Activated naive CD4-positive, alpha-beta T cell treated with anti-CD3 and anti-CD28 coated beads, Interleukin-2, amount 50 U/mL, for 72 hours (primary cell): ENCODE measurements at places on chromosomes 11 and 22.

DNA sequence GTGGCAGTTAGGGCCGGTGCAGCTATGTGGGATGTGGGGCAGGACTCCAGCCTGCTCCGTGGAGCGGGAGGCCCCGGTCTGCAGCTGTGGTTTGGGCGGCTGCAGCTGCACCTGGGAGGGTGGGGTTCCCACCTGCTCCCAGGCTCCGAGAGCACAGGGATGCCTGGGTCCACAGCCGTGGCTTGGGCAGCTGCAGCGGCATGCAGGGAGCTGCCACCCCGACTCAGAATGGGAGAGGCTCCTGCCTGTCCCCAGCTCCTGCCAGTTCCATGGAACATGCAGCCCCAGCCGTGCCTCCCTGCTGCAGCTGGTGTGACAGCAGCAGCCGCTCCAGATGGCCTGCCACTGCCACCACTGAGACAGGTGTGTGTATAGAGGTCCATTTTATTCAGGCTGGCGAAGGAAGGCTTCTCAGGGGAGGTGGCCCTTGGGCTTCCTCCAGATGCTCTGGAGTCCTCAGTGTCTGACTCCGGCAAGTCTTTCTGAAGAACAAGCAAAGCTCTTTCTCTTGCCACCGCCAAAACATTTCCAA lies 21.8 kb upstream of the UPK3A start:
- no peak for DNase-seq

DNA sequence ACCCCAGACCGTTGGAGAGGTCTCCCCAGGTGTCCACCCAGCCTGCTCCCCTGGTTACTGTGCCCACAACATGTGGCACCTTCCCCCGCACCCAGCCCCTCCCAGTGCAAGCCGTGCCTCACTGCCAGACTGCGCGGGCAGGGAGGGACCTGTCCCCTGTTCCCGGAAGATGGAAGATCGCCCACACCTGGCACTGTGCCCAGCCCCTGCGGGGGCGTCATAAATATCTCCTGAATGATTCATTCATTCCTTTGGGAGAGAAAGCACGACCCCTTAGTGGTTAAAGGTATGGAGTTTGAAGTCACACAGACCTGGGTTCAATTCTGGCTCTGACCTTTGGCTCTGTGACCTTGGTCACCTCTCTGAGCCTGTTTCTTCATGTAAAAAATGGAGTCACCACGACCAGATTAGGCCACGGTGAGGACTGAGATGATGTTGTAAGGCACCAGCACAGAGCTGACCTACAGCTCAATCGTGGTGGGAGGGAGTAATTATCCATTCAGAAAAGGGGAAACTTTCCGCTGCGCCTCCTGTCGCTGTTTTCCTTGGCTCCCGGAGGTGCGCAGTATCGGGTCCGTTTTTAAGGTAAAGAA lies 497 bp upstream of the SYT12 start:
- DNase-seq, result no peak

DNA sequence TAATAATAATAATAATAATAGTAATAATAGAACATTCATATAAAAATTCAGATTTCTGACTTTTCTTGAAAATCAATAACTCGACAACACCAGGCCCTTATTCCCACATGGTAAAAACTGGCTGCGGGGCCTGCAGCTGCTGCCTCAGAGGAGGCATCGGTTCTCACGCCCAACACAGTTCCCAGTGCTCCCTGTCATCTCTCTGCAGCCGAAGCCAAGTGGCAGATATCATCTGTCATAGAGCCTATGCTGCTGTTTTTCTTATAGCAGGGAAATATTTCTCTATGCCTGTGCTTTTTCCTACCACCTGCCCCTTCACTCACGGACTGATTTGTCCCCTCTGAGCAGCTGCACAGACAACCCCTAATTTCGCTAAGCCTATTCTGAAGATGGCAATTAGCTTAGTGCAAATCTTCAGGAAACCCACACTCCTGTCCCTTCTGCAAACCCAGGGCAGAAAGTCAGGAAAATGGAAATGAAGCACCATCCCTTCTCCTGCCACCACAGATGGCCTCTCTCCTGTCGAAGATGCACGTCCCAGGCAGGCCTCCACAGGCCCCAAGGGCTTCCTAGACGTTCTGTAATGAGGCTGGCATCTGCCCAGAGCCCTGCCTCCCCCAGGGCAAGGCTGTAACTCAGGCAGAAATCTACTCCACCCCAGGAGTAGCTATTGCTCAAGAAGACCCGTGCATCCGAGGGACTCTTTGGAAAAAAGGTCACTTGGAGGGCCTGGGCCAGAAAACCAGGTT lies 66.7 kb downstream of the SYN3 start:
- no peak for DNase-seq

- DNase-seq, result no peak
These were observed 191.3 kb downstream of the MYO18B start for GRCh38 chr22:25933158-25933788.

DNA sequence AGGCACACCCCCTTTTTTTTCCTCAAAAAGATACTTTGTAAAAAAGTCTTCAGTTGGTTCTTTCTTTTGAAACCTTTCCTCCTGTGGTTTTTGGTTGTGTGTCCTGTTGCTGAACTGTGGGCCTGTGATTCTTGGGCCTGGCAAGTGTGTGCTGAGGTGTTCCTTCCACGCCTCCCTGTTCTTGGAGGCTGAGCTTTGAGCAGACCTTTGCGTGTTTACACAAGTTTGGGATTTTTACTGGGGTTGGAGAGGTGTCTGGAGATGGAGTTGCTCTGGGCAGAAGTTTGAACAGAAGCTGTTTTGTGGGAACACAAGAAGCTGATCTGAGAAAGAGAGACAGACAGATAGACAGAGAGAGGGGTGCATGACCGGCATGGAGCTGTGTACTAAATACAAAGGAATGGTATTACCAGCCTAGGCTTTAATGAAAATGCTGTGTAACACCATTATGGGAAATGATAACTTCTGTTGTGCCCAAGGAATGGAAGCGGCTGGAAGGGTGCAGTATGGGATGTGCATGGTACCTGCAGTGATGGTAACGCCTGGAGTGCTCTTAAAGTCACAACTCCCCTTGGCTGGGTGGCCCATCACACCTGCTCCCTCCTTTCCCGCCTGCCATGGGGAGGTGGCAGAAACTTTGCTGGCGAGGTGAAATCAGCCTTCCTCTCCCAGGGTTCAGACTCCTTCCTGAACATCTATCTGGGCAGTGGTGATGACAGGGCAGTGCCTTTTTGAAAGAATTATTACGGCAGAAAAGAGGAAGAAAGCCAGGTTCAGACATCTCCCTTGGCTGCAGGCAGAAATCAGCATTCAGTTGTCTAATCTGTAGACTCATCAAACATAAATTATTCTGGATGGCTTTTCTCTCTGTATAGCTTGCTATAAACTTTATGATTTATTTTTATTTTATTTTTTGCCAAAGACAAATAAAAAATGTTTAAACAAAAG lies 70.4 kb downstream of the LDLRAD3 start:
- no peak for DNase-seq

DNA sequence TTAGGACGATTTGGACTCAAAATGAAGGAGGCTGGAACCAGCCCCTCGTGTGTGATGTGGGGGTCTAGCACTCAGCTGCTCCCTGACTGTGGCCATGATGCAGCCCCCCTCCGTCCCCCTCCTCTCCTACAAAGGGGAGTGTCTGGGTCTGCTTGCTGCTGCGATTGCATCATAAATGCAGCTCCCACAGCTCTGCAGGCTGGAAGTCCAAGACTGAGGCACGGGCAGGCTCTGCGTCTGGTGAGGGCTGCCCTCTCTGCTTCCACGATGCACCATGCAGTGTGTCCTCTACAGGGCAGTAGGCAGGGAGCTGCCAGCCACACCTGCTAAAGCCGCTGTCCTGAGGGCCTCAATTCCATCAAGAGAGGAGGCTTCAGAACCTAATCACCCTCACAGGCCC lies 432.1 kb downstream of the BRD1 start:
- no peak for DNase-seq

DNA sequence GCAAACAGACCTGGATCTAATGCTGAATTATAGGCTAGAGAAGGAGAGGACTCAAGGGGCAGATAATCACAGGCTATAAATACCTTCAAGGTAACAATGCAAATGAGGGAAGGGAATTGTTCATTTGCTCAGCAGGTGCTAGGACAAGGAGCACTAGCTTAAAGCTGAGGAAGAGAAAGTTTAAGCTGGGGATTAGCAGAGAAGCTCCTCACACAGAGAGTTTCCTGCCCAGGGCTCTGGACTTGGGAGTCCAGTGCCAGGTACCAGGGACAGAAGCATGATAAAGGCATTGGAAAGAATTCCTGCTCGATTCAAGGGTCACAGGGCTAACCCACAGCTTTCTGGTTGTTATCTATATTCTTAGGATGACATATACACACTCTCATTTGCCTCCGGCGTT lies 509.9 kb downstream of the NTM start:
- DNase-seq, result no peak

GRCh38 chr22:18022876-18023275 lies 1.5 kb downstream of the MICAL3 start:
- DNase-seq, result no peak

GRCh38 chr22:42327462-42328129 lies 57.1 kb upstream of the TCF20 start:
- no peak for DNase-seq

GRCh38 chr11:115452241-115452640 lies 52.0 kb downstream of the CADM1 start:
- no peak for DNase-seq

- no peak for DNase-seq
These were observed 20.0 kb downstream of the FIBIN start for GRCh38 chr11:27013781-27014361.

GRCh38 chr11:15970506-15971214 lies 385.7 kb downstream of the SOX6 start:
- no peak for DNase-seq

DNA sequence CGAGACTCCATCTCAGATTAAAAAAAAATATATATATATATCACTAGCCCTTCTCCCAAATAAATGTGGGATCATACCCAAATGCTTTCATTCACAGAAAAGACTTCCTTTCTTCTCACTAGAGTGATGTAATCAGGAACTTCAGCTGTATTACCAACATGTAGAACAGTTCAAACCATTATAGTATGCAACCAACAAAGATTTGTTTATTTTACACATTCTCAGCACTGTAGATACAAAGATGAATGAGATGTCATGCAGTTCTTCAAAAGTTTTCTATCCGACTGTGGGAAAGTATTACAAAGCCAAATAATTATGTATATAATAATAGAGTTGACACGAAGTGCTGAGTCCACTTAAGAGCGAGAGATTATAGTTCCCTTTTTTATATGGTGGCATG lies 22.2 kb upstream of the ZNF143 start:
- DNase-seq, result no peak

- DNase-seq, result no peak
These were observed 69.5 kb downstream of the AMBRA1 start for GRCh38 chr11:46524201-46524770.

- no peak for DNase-seq
These were observed 32.7 kb upstream of the PACSIN2 start for GRCh38 chr22:43047605-43048004.

- DNase-seq, result peak; percentile 30
These were observed 45.6 kb downstream of the OR4D9 start for GRCh38 chr11:59556917-59557348.

DNA sequence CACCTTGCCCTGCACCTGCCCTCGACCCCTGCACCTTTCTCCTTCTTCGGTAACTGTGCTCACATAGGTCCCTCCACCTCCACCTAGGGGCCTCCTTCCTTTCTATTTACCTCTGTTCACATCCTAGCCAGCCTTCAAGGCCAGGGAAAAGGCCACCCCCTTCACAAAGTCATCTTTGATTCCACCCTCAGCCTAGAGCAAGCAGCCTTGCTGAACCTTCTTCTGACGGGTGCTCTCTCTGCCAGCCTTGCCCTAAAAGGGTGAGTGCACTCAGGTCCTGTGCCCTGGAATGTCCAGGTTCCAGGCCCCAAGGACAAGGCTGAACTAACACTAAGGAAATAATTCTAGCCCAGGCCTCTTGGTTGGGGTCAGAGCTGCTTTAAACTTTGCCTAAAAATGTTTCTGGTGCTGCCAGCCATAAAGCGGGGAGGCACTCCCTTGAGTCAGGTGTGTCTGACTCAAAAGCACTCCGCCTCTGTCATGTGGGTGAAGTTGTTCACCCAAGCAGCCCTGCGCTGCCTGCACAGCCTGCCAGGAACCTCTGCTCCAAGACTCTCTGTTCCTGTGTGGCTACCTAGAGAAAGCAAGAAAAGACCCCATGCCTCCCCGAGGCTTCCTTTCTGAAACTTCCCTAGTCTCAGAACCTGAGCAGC lies 9.2 kb upstream of the FAM83F start:
- peak; percentile 20 for DNase-seq

DNA sequence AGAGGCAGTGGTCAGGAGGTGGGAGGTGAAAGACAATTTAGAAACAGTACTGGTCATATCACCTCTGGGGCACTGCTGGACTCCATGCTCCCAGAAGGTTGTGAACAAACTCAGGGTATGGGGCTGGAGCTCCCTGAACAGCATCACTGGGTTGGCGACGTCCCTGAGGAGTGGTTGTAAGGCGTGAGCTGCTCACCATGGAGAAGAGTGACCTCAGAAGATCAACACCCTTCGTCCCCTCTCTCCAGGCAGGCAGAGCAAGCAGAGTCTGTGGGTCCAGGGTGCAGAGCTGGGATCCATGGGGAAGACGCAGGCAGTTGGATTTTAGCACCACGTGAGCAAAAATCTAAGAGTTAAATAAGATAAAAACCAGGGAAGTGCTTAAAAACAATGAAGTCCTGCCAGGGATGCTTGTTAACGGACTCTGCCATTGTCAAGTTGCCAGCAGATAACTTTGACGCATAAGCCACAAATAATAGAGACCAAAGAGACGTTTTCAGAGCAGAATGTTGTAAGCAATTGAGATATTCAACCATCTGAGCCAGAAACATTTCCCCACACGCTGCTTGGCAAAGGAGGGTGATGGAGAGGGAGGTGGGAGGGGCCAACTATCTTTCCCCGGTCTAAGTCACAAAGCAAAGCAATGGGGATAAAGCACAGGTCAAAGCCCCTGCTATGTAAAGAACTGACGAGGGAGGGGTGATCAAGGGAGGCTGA lies 13.6 kb downstream of the PNPLA5 start:
- peak; percentile 18 for DNase-seq

- DNase-seq, result no peak
These were observed 112.1 kb downstream of the RPL27A start for GRCh38 chr11:8794677-8795103.

GRCh38 chr22:45312856-45313255 lies 3.1 kb downstream of the FAM118A start:
- no peak for DNase-seq

GRCh38 chr11:119713359-119714040 lies 15.5 kb downstream of the NECTIN1 start:
- no peak for DNase-seq

- DNase-seq, result no peak
These were observed 100.6 kb downstream of the STIM1 start for GRCh38 chr11:3956038-3956437.

DNA sequence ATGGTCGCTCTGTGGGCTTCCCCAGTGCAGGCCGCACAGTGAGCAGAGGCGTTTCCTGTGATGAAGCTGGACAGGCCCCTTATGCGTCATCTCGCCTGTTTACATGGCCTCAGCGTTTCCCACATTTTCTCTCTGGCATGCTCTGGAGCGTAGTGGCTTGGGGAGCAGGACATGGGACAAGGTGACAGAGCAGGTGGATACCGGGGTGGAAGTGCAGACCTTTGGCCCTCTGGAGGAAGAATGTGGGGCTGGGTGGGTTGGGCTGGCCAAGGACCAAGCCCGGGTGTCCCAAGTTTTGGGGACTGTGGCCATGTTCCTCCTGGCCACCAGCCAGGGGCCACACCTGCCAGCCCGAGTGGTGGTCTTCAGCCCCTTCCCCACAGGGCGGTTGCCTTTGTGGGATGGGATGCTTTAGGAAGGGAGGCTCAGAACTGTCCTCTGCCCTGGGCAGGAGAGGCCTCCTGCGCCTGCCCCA lies 446.6 kb downstream of the TBC1D22A start:
- DNase-seq, result no peak

- no peak for DNase-seq
These were observed 7.6 kb downstream of the APOBEC3A start for GRCh38 chr22:38964989-38965388.

- DNase-seq, result peak; percentile 90
These were observed 16.5 kb upstream of the PRR5 start for GRCh38 chr22:44685384-44686056.
